ENCODE measurements at places on chromosomes 2 and 18.
A peak's percentile ranks its signal among the peaks of the same experiment; 100 is the strongest.

- DNase-seq = no peak
These were observed 49.6 kb upstream of the SLC5A7 start for GRCh38 chr2:107936433-107937359.

DNA sequence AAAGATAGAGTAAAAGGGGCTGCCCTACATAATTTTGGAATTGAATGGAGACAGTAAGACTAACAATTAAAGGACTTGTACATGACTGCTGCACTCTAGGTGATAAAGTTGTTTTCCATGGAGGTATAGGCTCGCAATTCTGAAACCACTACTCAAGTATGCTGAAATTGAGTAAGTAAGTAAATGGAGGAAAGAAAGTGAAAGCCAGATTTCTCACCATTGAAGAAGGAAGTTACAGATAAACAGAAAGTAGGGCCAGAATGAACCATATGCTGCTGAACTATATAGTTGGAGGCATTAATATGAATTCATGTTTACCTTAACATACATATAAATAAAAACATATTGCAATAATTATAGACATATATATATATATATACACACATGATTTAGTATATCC, 225.7 kb upstream of the ST6GAL2 start:
- no peak for DNase-seq

- no peak for DNase-seq
These were observed 1.7 kb upstream of the STAMBP start for GRCh38 chr2:73827018-73827417.

DNA sequence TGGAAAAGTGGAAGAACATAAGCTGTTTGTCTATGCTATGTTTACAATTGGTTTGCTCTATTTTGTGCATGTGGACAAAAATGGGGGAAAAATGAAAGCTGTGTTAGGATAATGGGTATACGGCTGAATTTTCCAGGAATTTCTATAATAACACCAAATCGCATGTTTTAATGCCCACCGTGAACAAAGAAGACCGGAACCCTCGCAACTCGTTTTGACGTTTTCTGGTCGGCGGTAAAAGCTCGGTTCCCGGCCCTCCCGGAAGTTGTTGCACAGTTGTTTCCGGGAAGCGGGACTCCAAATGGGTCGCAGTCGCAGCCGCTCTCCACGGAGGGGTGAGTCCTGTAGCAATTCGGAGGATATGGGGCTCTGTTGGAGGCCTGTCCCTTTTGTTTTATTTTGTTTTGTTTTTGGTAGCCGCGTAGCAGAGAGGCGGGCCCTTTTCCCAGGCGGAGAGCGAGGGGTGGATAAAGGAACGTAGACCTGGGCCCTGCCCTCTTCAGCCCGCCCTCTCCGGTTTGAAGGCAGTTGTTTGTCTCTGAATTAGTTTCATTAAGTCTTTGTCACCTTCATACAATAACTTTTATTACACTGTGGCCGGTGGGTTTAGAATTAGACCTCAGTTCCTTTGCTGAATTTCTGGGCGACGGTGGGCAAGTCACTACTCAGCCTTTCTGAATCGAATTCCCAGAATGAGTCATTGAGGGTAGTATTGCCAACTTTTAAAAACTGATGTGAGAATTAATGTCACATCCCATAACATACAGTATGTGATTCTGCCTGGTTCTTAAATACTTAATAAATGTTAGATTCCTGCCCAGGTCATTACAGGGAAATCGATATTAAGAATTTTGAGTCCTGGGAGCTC, at the start of gene SNRNP27:
Gene SNRNP27 (plus strand): TSS at position 273 of the 868 bp plus-strand sequence. CDS start 29 bp downstream, at position 302.
- peak; percentile 62 for DNase-seq

DNA sequence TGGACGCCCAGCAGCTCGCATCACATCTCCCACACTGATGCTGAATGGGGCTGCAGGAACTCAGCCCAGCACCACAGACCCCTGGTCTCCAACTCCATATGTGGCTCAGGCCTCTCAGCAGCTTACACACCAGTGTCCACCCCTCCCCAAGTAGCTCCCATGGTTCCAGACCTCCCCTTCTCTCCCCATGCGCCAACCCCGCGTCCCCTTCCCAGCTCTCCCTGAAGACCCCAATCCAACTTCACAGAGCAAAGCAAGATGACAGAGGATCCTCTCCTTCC, 188.9 kb downstream of the SH3BP4 start:
- no peak for DNase-seq

GRCh38 chr2:188322569-188323551, 31.2 kb downstream of the GULP1 start:
- DNase-seq = no peak

GRCh38 chr2:130756053-130756873, 923 bp downstream of the AMER3 start:
- DNase-seq = no peak

DNA sequence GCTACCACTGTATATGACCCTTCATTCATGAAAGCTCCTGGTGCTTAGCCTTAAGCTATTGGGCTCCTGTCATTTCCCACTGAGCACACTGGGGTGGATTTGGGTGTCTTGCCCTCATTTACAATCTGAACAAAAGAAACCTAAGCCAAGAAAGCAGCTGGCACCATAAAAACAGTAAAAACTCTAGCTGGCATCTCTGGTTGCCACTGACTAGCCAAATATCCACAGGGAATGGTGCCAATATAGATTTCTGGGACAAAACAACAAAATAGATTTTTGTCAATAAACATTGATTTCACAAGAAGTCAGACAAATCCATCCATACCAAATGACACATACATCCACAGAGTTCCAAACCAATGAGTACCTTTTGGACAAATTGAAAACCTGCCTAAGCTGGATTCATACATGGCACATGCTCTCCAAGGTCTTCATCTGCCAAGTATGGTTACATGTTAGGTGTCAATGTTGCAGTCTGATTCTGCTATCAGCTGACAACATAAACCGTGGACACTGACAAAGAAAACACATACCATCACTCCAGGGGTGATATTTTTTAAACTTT, 1081.5 kb upstream of the ZEB2 start:
- DNase-seq = no peak

GRCh38 chr2:191486584-191487320, 191.2 kb upstream of the NABP1 start:
- DNase-seq = no peak

All from stimulated activated CD8-positive, alpha-beta memory T cell treated with anti-CD3 and anti-CD28 coated beads, Interleukin-15, amount 100 ng/mL, for 24 hours (primary cell).